GOT3 (cell line): ENCODE measurements at places on chromosomes 16 and 17.

GRCh38 chr16:57091975-57092785, at the start of gene CPNE2:
TSS of gene CPNE2 (plus strand) at chr16:57092583. CDS start at chr16:57110743, 18,160 bp downstream.
- no peak for DNase-seq

- no peak for DNase-seq
Measured at GRCh38 chr16:70582280-70582978, 58.8 kb downstream of the SF3B3 start.

DNA sequence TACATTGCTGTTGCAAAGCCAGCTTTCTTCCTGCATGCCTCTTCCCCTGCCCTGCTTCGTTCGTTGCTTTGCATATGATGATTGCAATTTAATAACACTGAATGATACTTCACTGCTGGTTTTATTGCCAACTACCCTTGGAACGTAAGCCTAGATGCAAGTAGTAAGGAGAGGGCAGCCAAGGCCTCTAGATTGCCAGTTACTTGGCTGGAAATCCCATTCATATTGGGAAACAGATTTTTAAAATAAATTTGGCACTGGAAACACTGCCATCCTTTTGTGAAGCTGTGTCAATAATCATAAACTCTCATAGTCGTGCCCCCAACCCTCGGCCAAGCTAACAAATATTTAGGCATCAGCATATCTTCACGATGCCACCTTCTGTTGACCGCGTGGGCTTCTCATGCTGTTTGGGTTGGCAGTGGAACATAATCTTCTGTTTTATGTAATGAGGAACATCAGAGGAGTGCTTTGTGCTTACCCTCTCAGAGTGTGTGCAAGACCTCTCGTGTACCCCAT, 86.5 kb downstream of the MAP2K6 start:
- DNase-seq, result no peak

DNA sequence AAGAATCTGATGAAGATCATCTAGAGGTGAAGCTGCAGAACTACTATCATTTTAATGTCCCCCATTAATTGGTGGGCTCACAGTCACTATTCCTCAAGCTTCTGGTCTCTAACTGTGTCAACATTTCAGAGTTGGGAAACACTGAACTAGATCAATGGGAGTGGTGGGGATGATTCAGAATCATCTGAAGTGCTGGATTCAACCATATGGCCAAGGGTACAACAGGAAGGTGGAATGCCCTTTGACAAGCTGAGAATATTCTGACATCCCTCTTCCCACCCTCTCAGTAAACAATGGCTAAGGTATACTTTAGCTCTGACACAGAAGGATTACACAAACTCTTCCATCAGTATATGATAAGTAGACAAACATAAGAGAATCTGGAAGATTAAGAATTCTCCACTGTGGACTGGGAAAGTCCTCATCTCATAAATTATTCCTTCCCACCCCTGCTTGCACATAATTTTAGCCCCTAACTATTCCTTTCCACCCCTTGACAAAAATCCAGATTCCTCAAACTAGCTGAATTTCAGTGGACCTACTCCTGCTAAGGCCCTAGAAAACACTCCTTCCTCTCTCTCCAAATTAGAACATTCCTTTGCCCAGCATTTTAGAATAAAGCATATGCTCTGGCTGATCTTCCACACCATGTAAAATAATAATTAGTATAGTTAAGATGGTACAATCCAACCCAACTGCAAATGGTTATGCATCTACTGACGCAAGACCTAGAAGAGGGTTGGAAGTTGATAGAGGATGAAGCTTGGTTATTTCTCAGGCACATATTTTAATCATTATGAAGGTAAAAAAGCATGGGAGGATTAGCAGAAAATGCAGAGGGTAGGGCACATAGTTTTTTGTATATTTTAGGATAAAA, 16.3 kb upstream of the RFFL start:
- DNase-seq, result no peak

DNA sequence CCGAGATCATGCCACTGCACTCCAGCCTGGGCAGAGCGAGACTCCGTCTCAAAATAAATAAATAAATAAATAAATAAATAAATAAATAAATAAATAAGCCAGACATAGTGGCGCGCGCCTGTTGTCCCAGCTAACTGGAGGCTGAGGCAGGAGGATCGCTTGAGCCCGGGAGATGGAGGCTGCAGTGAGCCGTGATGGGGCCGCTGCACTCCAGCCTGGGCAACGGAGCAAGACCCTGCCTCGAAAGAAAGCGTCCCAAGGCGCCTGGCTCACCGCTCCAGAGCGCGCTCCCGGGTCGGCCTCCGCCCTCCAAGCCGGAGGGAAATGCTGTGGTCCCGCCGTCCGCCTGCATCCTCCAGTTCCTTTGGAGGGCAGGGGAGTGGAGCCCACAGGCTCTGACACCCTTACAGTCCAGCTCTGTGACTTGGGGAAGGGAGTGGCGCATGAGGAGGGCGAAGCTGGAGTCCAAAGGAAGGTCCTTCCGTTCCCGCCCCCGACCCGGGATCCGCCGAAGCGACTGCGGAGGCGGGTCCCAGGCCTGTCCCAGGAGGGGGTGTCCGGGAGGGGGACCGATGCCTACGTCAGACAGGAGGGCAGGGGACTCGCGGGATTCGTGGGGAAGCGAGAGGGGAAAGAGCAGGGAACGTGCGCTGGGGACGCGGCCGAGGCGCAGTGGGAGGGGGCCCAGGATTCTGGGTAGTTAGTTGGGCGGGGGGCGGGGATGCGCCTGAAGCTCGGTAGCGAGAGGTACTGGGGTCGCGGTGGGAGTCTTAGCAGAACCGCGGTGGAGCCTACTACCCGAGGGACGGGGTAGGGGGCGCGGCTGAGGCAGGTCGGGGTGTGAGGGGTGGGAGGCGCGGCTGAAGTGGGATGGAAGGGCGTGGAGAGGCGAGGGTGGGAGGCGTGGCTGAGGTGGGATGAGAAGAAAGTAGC, 8.4 kb upstream of the TRPV2 start:
- DNase-seq, result no peak
